NB4 (cell line): ENCODE measurements at places on chromosomes 13 and 19.

GRCh38 chr13:107799001-107799400, 416.3 kb downstream of the LIG4 start:
- no peak for DNase-seq

DNA sequence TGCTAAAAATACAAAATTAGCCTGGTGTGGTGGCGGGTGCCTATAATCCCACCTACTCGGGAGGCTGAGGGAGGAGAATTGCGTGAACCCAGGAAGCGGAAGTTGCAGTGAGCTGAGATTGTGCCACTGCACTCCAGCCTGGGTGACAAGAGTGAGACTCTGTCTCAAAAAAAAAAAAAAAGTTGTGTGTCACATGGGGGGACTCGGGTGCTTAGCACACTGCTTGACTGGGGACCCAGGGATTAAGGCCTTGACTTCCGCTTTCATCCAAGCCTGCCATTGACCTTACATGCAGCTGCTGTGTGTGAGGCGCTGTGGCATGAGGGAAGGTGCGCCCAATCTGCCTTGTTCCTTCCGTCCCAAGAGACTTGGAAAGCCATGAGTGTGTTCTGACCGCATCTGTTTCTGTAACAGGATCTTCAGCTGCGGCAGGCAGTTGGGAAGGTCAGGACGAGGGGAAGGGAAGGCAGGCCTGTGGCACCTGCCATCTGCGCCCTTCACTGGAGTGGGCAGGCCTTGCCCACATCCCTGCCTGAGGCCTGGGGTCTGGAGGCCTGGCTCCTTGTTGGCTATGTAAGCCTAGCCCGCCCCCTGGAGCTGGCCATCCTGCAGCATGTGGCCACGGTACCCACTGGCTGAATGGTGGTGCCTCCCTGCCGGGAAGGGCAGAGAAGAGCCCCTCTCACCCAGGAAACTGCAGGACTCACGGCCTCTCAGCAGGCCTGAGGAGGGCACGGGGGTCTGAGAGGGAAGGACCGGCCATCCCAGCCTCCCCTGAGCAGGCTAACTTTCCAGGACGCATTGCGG, 23.0 kb downstream of the PPP1R37 start:
- peak; percentile 34 for DNase-seq

GRCh38 chr13:24217601-24218281, 57.2 kb downstream of the SPATA13 start:
- DNase-seq: peak; percentile 73

GRCh38 chr13:112182846-112183531, 116.0 kb downstream of the SOX1 start:
- peak; percentile 86 for DNase-seq

DNA sequence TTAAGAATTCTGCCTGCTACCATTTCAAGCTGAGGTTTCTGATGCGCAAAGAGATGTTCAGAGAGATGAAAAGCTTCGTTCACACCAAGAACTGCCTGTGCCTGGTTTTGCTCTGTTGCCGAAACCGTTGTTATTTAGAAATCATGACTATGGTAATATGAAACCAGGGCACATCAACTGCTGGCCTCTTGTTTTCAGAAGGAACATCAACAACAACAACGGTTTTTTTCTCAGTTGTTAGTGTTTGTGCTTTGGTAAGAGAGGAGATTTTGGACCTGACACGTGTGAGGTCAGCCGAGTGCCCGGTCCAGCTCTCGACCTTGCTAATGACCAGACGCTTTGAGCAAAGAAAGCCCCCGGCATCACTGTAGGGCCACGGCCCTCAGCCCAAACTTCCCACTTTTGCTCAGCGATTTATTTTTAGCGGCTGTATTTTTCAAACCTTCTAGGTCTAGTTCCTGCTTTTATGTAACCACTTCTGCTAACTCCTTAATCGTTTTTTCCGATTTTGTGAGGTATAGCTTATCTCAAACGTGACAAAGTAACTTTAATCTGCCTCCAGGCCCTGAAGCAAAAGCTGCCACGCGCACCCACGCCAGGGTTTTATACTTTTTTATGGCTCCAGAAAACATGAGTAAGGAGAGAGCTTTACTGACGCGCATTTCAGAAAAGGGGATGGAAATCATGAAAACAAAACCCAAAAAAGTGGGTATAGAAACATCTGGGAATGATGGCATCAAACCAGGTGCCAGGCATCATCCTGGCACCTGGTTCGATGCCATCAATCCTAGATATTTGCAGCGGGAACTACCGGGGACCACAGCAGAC, 42.0 kb downstream of the KLF2 start:
- DNase-seq: peak; percentile 81

GRCh38 chr19:1501200-1501595, 10.2 kb downstream of the REEP6 start:
- DNase-seq: no peak

DNA sequence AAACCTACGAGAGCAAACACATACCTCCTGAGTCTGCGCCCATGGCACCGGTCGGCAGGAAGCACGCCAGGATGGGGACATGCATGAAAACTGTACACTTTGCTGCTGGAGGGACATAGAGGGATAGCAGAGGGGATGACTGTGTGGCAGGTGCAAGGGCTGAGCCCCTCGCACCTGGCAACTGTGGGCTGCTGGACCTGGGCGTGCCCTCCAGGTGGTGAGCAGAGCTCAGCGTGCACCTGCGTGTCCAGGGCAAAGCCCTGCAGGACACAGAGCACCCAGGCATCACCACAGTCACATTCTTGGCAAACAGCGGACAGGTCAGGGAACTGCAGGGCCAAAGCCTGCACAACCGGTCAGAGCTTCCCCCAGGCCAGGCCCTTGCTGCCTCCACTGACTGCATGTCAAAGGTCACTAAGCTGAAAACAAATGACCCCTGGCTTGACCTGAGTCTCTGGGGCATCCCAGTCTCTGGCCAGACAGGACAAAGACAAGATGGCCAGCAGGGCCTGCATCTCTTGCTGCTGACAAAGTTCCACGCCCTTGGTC, 9.0 kb upstream of the ISYNA1 start:
- no peak for DNase-seq

DNA sequence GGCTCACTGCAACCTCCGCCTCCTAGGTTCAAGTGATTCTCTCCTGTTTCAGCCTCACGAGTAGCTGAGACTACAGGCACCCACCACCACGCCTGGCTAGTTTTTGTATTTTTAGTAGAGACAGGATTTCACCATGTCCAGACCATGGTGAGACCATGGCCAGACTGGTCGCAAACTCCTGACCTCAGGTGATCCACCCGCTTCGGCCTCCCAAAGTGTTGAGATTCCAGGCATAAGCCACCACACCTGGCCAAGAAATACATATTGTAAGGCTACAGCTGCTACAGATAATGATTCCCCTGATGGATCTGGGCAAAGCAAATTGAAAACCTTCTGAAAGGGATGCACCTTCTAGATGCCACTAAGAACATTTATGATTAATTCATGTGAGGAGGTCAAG, 17.8 kb downstream of the PLPP2 start:
- no peak for DNase-seq

GRCh38 chr19:47377208-47377701, 28.1 kb downstream of the DHX34 start:
- DNase-seq: peak; percentile 37

GRCh38 chr13:50456111-50456510, 387.4 kb downstream of the DLEU7 start:
- DNase-seq: no peak

DNA sequence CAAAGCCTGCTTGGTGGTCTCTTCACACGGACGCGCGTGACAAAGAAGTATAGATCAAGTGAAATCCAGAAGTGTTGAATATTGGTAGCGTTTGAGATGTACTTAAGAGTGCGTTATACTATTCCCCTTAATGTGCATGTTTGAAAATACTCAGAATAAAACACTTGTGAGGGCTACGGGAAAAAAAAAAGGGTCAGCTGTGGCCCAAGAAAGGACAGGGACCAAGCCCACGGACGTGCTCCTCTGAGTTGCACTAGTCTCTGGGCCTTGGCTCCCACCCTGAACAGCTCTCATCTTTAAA, 622 bp upstream of the RBM42 start:
- DNase-seq: no peak

DNA sequence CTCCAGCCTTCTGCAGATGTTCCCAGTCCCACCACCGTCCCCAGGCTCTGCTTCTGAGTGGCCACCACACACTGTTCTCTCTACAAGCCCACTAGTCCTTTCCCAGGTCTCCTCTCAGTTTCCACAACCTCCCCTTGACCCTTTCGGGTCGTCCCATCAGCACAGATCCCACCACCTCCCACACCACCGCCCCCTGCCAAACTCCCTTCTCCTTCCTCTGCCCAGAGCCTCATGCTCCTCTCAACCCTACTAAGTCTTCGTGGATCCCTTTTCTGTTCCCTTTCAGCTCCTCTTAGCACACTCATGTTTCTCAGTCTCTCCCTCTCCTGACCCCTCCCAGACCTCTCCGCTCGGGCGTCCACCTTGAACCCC, 1.9 kb downstream of the NAPA start:
- no peak for DNase-seq

DNA sequence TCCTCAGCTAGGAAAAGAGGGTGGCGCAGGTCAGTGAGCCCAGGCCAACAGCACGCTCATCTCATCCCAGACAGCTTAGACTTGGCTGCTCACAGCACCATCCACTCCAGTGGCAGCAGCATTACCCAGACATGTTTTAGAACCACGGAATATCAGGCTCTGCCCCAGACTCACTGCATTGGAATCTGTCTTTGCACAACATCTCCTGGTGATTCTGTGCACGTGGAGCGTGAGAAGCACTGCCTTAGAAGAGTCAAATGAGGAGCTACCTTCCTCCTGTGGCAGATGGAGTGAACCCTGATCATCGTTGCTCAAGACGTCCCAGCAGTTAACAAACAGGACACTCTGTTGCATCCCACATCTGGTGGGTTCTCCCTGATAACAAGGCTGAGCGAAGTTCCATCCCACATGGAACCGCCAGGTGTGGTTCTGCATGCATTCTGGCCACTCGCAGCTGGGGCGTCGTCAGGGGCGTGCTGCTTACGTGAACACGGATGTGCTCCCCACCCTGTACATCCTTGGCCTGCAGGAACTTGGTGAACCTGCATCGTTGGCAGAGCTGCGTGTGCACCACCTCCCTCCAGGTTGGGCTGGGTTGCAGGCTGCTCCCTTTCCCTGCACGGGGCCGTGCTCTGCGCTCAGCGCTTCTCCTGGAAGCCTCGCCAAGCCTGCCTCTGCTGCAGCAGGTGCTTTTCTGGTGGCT, 25.2 kb upstream of the ATP11A start:
- DNase-seq: no peak

- DNase-seq: peak; percentile 84
Observed at GRCh38 chr13:40589285-40590109, 76.9 kb downstream of the FOXO1 start.

- peak; percentile 89 for DNase-seq
Observed at GRCh38 chr19:6590827-6591319, at the start of gene CD70. Gene CD70, minus strand, starts transcription at chr19:6591150. Its CDS starts 148 bp downstream, at chr19:6591002.

- DNase-seq: no peak
Observed at GRCh38 chr19:34246340-34246739, 8.0 kb upstream of the GARRE1 start.

DNA sequence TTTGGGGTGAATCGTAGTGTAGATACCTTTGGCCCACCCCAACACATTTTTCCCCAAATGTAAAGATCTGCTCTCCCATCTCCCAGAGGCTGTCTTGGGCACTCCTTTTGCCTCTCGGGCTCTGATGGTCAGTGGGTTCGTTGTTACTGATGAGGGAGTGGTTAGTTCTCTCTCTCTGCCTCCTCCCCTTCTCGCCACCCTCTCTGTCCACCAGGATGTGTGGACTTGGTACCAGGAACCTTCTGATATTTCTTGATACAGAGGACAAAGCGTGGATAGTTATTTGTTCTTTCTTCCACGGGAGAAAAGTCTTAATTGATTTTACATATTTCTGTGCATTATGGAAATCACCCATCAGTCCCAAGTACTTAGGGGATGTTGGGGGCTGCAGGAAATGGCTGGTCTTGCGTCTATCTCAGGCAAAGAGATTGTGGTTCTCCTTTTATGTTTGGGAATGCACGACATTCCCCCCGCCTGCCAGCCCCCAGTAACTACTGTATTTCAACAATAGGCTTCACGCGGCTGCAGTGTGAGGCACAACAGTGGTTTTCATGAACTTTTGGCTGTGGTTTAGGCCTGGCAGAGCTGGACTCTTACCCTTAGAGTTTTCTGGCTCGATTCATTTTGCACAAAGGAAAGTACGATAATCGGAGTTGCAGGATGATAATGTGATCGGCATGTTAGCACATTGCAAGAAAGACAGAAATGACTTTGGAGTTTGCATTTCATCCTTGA, 79.0 kb upstream of the ZNF536 start:
- DNase-seq: no peak

GRCh38 chr19:18290302-18291018, 9.0 kb upstream of the JUND start:
- DNase-seq: peak; percentile 87

DNA sequence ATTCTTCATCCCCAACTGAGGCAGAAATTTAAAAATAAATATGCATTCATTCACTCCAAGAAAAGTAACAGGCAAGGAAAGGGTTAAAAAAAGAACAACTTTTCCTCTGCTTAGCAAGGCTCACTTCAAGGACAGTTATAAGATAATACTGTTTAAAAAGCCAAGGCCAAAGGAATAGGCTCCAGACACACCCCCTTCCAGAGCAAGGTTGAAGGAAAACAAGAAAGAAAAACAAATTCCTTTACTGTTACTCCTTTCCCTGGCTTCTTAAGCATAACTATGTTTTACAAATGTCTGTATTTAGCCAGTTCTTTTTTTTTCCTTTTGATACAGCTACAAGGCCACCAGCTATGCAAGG, 8.5 kb downstream of the SIGLEC11 start:
- no peak for DNase-seq

DNA sequence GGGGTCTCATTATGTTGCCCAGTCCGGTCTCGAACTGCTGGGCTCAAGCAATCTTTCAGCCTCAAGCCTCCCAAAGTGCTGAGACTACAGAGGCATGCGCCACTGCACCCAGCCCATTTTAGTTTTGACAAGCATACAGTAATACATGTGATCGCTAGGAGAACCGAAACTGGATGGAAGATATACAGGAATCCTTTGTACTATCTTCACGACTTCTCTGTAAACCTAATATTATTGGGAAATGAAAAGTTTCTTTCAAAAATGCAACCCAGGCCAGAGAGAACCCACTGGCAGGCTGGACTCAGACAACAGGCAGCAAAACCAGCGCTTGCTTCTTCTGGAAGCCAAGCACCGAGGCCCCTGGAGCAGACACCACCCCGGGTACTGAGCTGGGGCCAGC, 9.4 kb downstream of the C19orf12 start:
- no peak for DNase-seq

GRCh38 chr13:98083507-98083906, 59.4 kb upstream of the FARP1 start:
- no peak for DNase-seq

DNA sequence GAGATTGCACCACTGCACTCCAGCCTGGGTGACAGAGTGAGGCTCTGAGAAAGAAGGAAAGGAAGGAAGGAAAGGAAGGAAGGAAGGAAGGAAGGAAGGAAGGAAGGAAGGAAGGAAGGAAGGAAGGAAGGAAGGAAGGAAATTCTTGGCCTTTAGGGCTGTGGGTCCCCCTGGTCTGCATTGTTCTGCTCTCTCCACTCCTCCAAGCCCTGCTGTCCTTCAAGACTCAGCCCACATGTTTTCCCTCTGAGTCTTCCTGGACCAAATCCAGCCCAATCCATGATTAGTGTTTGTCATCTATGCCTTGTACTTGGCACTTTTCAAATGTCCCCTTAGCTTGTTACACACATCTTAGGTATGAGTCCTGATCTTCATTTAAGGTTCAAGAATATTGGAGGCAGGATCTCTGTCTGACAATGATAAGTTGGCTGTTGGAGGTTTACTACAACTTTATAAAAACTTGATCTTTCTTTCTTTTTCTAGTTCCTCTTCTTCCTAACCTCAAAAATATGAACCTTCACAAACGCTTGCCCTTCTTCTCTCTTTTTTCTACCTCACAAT, 48.8 kb upstream of the INTS6 start:
- no peak for DNase-seq
